NCI-H1092 treated with DMSO at 0.1 percent for 48 hours (cell line): ENCODE measurements at places on chromosomes 6 and 20.

DNA sequence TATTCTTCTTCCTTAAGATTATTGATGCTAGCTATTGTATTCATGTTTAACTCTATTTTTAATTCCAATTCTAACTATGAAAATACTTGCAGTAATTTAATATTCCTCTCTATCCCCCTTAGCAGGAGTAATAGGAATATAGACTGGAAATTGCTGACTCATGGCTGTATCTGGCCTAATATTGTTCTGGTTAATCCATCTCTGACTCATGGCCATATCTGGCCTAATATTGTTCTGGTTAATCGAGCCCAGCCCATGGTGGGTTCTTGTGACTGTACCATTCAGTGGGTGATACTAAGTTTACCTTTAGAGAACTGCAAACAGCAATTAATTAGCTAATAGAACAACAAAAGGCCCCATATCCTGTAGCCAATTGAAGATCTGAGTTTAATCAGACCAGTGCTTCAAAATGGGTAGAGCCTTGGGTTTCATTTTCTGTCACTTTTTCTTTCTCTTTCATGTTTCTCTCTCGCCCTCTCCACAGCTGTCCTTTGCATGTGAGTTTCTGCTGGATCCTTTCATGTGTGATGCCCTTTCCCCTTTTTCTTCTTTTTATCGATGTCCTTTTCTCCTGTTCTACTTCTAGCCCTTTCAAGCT is 50.6 kb downstream of the SLC22A3 start:
- no peak for DNase-seq

- DNase-seq, result no peak
Observed at GRCh38 chr6:132067286-132067685, 116.1 kb upstream of the CCN2 start.

GRCh38 chr6:53513519-53513966 is 31.4 kb downstream of the GCLC start:
- peak; percentile 43 for DNase-seq

DNA sequence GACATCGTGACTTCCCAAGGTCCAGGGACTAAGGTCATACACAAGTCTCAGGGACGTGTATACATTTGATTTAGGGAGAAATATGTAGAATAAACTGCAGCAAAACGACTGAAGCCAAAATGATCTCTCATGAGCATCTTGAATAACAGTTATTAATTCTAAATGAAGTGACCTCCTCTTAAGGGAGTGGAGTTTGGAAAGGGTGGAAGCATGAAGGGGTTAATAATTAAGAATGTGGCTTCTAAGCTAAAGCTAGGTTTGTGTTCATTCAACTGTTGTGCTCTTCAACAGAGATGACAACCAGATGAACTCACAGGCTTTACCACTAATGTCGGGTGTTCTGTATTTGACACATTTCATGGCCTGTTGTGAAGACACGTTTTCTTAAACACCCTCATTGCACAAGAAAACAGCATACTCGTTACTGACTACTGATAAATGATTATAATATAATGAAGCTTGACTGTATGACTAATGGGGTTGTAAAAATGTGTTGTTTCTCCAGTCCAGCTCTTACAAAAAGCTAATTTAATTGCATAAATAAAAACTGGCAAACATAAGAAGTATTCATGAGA is 1.5 kb downstream of the PPP1R14C start:
- DNase-seq, result no peak

DNA sequence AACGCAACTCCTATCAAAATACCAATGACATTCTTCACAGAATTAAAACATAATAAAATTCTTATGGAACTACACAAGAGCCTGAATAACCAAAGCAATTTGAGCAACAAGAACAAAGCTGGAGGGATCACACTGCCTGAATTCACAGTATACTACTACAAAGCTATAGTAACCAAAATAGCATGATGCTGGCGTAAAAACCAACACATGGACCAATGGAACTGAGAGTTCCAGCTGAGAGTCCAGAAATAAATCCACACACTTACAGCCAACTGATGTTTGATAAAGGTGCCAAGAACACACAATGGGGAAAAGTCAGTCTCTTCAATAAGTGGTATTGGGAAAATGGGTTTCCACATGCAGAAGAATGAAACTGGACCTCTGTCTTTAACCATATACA is 6.9 kb downstream of the MLIP start:
- DNase-seq, result no peak

GRCh38 chr6:5446362-5447075 is 185.2 kb downstream of the FARS2 start:
- no peak for DNase-seq

DNA sequence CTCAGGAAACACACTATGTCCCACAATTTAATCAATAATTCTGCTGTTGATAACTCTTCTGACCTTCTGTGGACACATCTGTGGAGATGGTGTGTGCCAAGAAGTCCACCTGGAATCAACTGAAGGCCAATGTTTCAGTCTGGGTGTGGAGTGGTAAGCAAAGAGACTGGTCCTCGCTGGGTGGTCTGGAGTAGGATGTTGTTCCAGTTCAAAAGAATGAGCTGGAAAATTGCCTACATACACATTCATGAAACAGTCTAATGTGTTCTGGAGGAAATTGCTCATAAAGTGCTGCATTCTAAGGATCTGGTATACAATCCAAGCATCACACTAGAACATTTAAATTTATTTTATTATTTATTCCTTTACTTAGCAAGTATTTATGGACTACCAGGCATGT is 33.9 kb upstream of the TBX18 start:
- no peak for DNase-seq

GRCh38 chr6:14001329-14002012 is 76.7 kb downstream of the RNF182 start:
- DNase-seq, result no peak

GRCh38 chr6:20169119-20169557 is 43.1 kb downstream of the MBOAT1 start:
- DNase-seq, result no peak

DNA sequence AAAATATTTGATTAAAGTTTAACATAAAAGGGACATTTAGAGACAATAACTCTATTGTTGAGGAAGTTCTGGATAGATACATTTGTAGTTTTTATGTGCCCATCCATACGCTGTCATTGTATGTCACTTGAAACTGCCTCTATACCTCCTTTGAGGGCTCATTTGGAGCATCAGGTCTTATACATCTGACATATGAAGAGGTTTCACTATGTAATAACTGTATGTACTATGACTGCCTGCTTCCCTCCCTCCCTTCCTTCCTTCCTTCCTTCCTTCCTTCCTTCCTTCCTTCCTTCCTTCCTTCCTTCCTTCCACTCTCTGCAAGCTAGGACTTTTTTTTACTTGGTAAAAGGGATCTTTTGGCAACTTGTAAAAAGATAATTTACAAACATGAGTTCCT is 657.5 kb downstream of the GRIK2 start:
- no peak for DNase-seq
